SW480 (cell line): ENCODE measurements at places on chromosomes 16 and 17.

DNA sequence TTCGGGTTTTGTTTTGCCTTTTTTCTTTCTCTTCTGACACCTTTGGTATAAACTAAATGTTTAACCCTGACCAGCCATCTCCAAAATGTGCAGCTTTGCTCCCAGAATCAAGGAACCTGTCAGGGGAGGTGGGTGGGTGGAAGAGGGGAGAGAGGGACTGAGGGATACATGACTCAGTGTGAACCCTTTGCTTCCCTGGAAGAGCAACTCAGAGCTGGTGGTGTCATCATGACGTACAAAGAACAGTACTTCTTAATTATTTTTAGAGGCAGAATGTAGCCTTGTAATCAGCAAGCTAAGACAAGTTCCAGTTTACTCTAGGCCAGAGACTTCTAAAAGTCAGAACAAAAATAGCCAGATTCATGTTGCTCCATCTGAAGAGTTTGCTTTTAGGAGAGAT is 119.6 kb upstream of the HAS3 start:
- no peak for DNase-seq

GRCh38 chr16:27529962-27530361 is 19.8 kb downstream of the GTF3C1 start:
- DNase-seq, result no peak

- no peak for DNase-seq
Observed at GRCh38 chr16:14362774-14363371, 267.2 kb downstream of the PARN start.

- DNase-seq, result no peak
Observed at GRCh38 chr16:66705790-66706505, 9.4 kb upstream of the CMTM4 start.

GRCh38 chr16:54283725-54284318 is 2.8 kb downstream of the IRX3 start:
- DNase-seq, result no peak

DNA sequence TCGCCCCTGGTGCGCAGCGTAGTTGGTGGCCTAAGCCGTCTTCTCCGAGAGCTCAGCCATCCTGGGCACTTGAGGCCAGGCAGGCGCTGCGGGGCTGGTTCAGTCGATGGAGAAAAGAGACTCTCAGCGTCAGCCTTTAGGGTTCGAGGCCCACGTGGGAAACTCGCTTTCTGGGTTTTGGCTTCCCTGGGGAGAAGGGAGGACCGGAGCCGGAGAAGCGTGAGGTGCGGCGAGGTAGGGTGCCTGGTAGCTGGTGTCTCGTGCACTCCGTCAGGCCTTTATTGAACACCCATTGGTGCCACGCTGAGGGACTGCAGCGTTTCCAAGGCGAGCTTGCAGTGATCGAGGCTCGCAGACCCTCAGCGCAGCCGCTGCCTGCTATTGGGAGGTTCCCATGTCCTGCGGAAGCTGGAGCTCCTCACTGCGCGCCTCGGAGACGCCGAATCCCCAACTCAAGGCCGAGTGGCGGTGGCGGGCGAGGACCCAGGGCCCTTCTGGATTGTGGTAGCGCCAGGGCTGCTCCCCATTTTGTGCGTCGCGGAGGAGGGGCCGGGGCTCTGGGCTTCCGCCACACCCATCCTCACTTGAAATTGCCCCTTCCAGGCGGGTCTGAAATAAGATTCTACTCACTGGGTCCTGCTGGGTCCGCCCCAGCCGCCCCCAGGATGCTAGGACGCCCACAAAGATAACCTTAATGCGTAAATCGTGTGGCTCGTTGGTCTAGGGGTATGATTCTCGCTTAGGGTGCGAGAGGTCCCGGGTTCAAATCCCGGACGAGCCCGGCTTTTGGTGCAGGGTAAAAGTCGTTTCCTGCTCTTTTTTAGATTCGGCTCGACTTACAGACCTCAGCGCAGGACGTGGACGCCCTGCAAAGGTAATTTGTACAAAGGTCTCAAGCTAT is 1.2 kb downstream of the OR1F1 start:
- DNase-seq, result no peak

- no peak for DNase-seq
Observed at GRCh38 chr17:18246880-18247612, 11.5 kb downstream of the FLII start.

GRCh38 chr17:19343256-19343630 is 19.3 kb downstream of the B9D1 start:
- DNase-seq, result no peak

DNA sequence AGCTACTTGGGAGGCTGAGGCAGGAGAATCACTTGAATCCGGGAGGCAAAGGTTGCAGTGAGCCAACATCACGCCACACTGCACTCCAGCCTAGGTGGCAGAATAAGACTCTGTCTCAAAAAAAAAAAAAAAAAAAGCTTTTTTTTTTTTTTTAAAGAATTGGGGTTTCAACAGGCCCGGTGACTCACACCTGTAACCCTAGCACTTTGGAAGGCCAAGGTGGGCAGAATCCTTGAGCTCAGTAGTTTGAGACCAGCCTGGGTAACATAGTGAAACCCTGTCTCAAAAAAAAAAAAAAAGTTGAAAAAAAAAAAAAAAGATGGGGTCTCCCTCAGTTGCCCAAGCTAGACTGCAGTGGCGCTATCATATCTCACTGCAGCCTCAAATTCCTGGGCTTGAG is 6.6 kb upstream of the HEXIM2 start:
- no peak for DNase-seq
